Bronchial epithelial cell (primary cell): ENCODE measurements at places on chromosomes 1 and 21. TPM values are rescaled to one million over a fixed set of nuclear protein-coding genes. Genes with fewer than 3 reads are reported as not detected.

RIPPLY3 gene
- under 0.01 TPM in 1 of 2 replicates, not detected in the other for total RNA-seq

HMGCL gene
- 46.6 and 69.9 TPM in 2 replicates for total RNA-seq

BNIPL gene
- total RNA-seq: 4.7 and 68.1 TPM in 2 replicates

WNT3A gene
- total RNA-seq: not detected in 2 replicates

OR14K1 gene
- not detected in 2 replicates for total RNA-seq

OR6N1 gene
- total RNA-seq: not detected in 2 replicates

STMN1 gene
- 15.8 and 19.5 TPM in 2 replicates for total RNA-seq

ATP1A4 gene
- not detected in 2 replicates for total RNA-seq

C1orf74 gene
- total RNA-seq: 6.8 and 11.6 TPM in 2 replicates

MLLT11 gene
- 0.79 and 4.4 TPM in 2 replicates for total RNA-seq

PADI4 gene
- not detected in 2 replicates for total RNA-seq

GUCA2B gene
- not detected in 2 replicates for total RNA-seq

EIF3I gene
- total RNA-seq: 455 and 626 TPM in 2 replicates

DONSON gene
- total RNA-seq: 6.6 and 8.4 TPM in 2 replicates

FAM177B gene
- total RNA-seq: 0.38 TPM in 1 of 2 replicates, not detected in the other

GJA5 gene
- total RNA-seq: 0.13 TPM in 1 of 2 replicates, not detected in the other

FCGR1A gene
- not detected in 2 replicates for total RNA-seq
